Activated CD8-positive, alpha-beta memory T cell treated with anti-CD3 and anti-CD28 coated beads for 1 hour (primary cell): ENCODE measurements at places on chromosomes 6 and 20.
A peak's percentile ranks its signal among the peaks of the same experiment; 100 is the strongest.

GRCh38 chr20:54084727-54085388 lies 14.5 kb upstream of the BCAS1 start:
- DNase-seq, result no peak

DNA sequence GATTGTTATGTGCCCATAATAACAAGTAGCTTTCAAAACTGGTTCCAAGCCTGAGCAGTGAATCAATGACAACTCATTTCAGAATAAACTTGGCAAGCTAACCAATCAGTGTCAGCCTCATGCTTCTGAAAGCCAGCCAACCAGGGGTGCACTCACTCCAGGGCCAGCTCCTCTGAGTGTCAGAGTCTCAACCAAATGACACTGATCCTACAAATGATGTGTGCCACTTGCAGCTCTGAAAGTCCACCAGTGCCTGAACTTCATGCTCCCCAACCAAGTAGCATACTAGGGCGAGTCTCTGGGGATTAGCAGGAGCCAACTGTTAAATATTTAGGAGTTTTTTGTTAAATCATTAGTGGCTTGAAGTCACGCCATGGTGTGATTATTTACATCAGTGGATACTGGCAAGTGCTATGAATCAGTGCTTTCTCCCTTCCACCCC lies 4.5 kb downstream of the IYD start:
- no peak for DNase-seq

DNA sequence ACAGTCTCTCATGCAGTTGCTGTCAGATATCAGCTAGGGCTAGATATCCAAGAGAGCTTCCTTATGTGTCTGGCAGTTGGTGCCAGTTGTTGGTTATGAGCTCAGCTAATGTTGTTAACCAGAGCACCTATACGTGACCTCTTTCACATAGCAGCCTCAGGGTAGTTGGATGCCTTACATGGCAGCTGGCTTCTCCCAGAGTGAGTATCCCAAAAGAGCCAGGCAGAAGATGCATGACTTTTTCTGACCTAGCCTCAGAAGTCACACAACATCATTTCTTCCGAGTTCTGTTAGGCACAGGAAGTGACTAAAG lies 175.7 kb downstream of the VEGFA start:
- DNase-seq, result no peak

GRCh38 chr6:153131037-153131981 lies at the start of gene RGS17:
Gene RGS17, minus strand, starts transcription at chr6:153131282. Its CDS starts 87,264 bp downstream, at chr6:153044018.
- no peak for DNase-seq

GRCh38 chr20:31551163-31552081 lies 37.2 kb downstream of the HM13 start:
- no peak for DNase-seq

- DNase-seq, result no peak
Observed at GRCh38 chr6:154567695-154568220, 57.3 kb upstream of the CNKSR3 start.

- no peak for DNase-seq
Observed at GRCh38 chr20:51396365-51396909, 146.1 kb downstream of the NFATC2 start.

GRCh38 chr6:11458509-11458908 lies 79.0 kb upstream of the TMEM170B start:
- no peak for DNase-seq

DNA sequence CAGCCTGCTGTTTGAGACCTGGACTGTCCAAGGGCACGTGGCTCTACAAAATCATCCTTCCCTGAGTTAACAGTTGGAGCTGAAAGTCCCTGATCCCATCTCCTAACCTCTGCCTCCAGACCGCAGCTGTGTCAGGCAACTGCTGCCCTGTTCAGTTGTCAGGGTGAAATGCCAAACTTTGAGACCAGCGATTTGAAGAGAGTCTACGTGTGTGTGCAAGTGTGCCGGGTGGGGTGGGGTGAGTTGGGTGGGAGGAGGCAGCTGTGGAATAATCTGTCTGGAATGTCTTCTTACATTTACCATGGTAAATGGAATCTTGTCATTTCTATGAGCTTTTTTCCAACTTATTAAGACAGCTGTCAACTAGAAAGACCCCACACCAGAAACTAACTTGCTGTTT lies 81.0 kb upstream of the FAM8A1 start:
- no peak for DNase-seq

DNA sequence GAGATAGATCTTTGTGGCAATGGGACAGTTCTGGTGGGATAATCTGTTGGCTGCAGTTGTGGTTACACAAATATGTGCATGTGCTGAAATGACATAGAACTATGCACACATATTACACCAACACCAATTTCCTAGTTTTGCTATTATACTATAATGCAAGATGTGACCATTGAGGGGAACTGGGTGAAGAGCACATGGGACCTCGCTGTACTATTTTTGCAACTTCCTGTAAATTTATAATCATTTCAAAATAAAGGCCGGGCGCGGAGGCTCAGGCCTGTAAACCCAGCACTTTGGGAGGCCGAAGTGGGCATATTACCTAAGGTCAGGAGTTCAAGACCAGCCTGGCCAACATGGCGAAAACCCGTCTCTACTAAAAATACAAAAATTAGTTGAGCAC lies 8.7 kb downstream of the ARMC12 start:
- DNase-seq, result no peak

GRCh38 chr20:12984069-12984765 lies 24.6 kb upstream of the SPTLC3 start:
- no peak for DNase-seq

- DNase-seq, result no peak
Observed at GRCh38 chr20:53195876-53196610, 223.9 kb downstream of the TSHZ2 start.

DNA sequence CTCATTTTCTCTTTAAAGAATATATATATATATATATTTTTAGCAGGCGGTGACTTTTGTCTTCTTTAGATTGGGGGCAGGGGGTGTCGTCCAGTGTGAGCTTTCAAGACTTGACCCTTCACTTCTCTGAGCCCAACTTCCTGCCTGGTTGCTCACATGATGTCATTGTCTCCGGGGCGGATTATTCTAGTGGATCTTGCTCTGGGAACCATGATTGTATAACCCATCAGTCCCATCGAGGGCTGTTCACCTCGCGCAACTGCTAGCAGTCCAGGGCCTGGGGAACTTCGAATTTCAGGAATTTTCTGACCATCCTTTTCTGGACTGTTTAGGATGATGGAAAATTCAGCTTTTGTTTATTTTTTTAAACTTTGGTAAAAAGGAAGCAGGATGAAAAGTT lies 1.0 kb downstream of the IGF2R start:
- DNase-seq, result no peak

- DNase-seq, result peak; percentile 42
Observed at GRCh38 chr20:2873747-2874041, 413 bp downstream of the PTPRA start.

DNA sequence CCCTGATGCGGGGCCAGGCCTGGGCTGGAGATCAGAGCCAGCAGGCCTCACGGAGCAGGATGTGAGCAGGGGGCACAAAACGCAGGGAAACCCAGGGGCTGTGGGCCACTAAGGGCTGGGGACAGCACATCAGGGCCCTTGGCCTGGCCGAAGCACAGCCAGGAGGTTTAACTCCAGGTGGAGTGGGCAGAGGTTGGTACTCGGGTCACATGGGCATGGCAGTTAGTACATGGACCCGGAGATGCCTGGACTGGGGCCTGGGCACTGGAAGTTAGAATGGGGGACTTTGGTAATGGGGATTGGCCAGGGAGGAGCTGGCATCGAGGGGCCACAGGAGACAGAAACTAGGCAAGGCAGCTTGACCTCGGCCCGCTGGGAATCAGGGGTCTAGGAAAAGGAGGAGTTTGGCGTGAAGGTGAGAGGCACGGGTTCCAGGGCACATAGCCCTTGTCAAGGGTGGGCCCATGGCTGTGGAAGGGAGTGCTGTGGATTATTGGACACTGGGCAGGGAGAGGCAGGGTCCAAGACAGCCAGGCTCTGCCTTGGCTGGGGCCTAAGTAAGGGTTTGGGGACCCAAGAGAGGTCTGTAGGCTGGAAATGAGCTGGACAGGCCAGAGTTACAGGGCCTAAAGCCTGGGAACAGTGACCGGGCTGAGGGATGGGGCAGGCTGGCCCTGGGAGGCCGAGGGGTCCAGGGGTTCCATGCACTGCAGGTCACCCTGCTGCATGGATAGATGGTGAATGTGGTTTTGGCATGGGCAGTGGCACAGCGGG lies 41.6 kb upstream of the CD93 start:
- DNase-seq, result no peak

DNA sequence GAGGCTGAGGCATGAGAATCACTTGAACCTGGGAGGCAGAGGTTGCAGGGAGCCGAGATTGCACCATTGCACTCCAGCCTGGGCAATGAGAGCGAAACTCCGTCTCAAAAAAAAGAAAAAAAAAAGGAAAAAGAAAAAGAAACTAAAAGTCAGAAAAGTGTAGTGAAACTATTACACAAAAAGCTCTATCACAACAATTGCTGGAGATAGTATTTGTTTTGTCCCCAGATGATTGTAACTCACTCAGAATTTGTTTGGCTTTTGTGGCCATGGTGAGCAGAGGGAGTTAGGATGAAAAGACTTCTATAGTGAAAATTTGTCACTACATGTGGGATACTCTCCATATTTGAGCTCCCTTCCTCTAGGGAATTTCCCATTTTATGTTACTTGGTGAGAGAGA lies 5.2 kb upstream of the GOPC start:
- no peak for DNase-seq

DNA sequence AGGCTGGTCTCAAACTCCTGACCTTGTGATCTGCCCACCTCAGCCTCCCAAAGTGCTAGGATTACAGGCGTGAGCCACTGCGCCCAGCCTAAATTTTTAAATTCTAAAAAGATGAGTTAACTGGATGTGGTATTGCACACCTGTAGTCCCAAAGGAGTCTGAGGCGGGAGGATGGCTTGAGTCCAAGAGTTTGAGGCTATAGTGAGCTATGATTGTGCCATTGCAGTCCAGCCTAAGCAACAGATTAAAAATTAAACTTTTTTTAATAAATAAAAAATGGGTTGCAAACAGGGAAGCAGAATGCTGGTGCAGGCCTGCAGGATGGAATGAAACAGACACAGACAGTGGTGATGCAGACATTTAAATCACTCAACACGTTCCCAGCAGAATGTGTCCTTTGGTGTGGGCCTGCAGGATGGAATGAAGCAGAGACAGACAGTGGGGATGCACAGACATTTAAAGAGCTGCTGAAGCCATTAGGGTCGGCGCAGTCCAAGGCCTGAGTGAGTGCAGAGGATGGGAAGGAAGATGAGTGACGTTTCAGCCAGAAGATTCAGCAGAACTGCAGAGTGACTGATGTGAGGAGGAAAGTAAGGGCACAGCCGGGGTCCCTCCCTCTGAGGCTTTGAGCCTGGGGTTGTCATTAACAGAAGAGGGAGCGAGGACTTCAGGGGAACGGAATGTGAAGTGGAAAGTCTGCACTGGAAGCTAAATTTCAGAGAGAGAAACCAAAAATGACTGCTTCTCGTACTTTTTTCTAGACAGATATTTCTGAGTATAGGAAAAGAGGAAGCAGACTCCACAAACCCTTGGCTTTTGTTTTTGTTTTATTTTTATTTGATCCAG lies 117.5 kb downstream of the RIN2 start:
- no peak for DNase-seq

GRCh38 chr6:150898399-150899170 lies 33.1 kb downstream of the MTHFD1L start:
- DNase-seq, result no peak

DNA sequence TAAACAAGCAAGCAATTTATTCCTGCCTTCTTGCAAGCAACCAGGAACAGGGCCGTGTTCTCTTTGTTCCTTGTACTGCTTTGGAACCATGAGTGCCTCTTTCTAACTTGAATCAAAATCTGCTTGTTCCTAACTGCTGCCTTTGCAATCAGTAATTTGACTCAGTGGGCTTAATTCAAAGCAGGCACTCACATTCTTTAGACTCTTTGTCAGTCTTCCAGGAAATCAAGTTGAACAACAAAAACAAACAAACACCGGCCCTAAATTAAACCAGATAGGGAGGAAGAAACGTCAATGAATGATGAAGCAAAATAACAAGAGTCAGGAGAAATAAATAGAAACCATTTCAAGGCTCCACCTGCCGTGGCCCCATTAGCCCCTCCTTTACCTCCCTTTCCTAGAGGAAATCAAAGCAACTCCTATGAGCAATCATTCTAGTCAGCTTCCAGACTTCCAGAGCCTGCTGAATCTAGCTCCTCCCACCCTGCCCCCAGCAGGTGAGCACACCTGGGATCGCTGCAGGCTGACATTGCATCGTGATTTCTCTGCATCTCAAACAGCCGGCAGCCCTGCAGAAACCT lies 582.2 kb upstream of the FLRT3 start:
- DNase-seq, result no peak

GRCh38 chr6:48919555-48919954 lies 543.5 kb downstream of the MMUT start:
- DNase-seq, result no peak

DNA sequence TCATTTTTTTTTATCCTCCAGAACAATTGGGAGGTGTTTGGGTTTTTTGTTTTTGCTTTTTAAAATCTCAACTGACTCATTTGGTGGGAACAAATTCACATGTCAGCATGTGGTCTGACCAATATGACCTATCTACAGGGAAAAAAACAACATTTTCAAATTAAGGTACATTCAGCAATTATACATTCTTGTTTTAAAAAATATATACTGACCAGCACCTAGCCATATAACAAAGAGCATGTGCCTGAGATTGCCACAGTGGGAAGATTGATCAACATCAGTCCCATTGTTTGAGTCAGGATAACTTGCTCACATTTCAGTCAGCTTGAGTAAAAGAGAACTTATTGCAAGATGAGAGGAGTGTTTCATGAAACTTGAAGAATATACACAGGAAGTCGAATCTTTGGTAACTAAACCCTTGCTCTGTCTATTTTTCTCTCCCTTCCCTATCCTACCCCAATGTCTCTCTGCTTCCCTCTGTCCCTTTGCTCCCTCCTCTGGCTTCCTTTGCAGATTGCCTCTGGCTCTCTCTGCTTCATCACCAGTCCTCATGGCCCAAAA lies 163.2 kb upstream of the TAB2 start:
- no peak for DNase-seq

- DNase-seq, result no peak
Observed at GRCh38 chr6:21157186-21157929, 436.2 kb upstream of the SOX4 start.

GRCh38 chr20:31566658-31567379 lies 38.3 kb upstream of the ID1 start:
- DNase-seq, result no peak

GRCh38 chr6:156780102-156780641 lies 3.0 kb downstream of the ARID1B start:
- no peak for DNase-seq

- no peak for DNase-seq
Observed at GRCh38 chr6:155528982-155529453, 73.4 kb upstream of the NOX3 start.

DNA sequence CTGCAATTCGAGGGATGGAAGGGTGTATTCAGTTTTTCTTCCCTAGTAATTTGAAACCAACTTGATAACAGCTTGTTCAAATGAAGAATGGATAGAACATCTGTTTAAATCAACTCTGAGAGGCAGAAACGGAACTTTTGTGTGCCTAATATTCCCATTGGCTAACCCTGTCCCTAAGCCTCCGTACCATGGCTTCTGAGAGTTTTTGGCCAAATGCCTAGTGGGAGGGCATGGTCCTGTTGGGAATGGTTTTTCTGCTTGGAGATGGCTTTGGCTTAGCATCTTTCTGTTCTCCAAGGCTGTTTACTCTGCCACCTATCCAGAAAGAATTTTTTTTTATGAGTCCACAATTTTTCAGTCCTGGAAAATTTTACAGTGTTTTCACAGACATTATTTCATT lies 126.7 kb upstream of the MLIP start:
- DNase-seq, result no peak

- DNase-seq, result no peak
Observed at GRCh38 chr6:96391776-96392360, 129.7 kb upstream of the UFL1 start.

- DNase-seq, result no peak
Observed at GRCh38 chr6:34232901-34233300, 3.8 kb upstream of the HMGA1 start.

GRCh38 chr6:135535989-135536414 lies 38.5 kb upstream of the AHI1 start:
- DNase-seq, result no peak
